ENCODE measurements at places on chromosomes 7 and 10.
A peak's percentile ranks its signal among the peaks of the same experiment; 100 is the strongest.

DNA sequence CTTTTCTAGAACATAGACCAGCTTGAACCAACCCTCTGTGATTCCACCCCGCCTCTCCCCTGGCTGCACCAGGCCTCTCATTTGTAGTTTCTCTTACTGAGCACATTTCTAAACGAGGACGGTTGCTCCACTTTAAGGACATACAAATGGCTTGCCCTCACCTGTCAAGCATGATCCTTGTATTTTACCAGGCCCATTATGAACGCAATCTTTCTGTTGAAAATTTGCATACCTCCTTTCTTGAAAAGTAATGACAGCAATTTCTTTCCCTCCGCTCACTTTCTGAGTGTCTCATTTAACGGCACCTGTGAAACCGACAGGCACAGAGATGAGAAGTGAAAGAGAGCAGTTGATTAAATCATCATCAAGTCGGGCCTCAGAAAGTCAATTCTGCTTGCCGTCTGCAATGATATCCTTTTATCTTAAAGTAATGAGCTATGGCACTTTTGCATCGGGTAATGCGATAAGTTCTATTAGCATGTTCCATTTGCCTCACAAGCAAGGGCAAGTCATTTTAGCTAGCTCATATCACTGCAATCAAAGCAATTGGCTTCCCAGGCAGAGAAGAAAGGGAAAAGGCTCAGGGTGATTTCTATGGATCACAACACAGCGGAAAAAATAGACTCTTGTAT is 705.6 kb upstream of the GALNT17 start:
- DNase-seq, result no peak

- peak; percentile 82 for DNase-seq
Measured at GRCh38 chr7:767580-767940, 40.5 kb upstream of the PRKAR1B start.

GRCh38 chr7:123352973-123353372 is 153.2 kb upstream of the SLC13A1 start:
- DNase-seq, result no peak

GRCh38 chr7:70456719-70457118 is 675.2 kb upstream of the GALNT17 start:
- DNase-seq, result no peak

DNA sequence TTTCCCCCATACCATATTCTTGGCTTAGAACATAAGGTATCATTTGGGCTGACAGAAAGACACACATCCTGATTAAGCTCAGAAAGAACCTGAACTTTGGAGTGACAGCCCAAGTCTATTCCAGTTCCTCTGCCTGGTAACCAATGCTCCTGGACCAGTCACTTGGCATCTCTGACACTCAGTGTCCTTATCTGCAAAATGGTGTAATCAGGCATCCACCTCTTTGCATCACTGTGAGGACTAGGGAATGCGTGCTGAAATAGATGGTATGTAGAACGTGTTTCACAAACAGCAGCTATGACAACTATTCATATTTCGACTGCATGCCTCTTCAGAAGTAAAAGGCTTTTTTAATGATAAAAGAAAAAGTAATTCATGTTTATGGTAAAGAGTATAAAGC is 26.2 kb upstream of the PIK3AP1 start:
- no peak for DNase-seq

- no peak for DNase-seq
Measured at GRCh38 chr10:132946311-132946710, 3.9 kb upstream of the CFAP46 start.

- no peak for DNase-seq
Measured at GRCh38 chr10:34612938-34613337, 202.2 kb downstream of the PARD3 start.

DNA sequence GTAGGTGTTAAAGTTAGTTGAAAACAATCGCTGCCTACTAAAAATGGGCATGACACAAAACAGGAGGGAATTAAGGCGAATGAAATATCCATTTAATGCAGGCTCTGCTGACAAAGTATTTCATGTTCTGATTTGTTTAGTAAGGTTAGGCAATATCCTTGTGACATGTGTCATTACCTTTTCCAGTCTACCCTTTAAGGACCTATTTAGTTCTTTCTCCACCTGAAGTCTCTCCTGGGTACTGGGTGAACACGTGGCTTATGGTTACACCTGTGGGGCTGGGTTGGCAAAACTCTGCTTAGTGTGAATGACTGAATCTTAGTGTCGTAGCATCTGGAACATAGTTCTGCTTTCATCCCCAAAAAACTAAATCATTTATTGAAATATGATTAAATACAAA is 313.5 kb downstream of the CCDC3 start:
- DNase-seq, result no peak

- DNase-seq, result no peak
Measured at GRCh38 chr10:120508393-120508792, 51.4 kb downstream of the PLPP4 start.

GRCh38 chr7:156892081-156892800 is 742 bp downstream of the LMBR1 start:
- no peak for DNase-seq

- peak; percentile 75 for DNase-seq
Measured at GRCh38 chr10:132331601-132332432, at the start of gene LRRC27. LRRC27 (plus strand) TSS chr10:132332193; CDS start chr10:132333525, 1,332 bp downstream.
